ENCODE measurements at places on chromosomes 3 and 15. TPM values are rescaled to one million over a fixed set of nuclear protein-coding genes. Genes with fewer than 3 reads are reported as not detected.
A peak's percentile ranks its signal among the peaks of the same experiment; 100 is the strongest.

Gene FRMD4B
- 39.1 TPM for total RNA-seq

Gene GLDN
- 0.18 TPM for total RNA-seq

Gene NPAP1
- 0.65 TPM for total RNA-seq

Gene IQCF5
- total RNA-seq = not detected

Gene IGF2BP2
- 187 TPM for total RNA-seq

Gene AQP9
- not detected for total RNA-seq

Gene TGM5
- total RNA-seq = not detected

GRCh38 chr3:129413687-129414506 is 14.5 kb downstream of the EFCAB12 start:
- no peaks in the 10 kb centered on the region for H3K27me3 ChIP-seq
- H3K27ac ChIP-seq = no peak overlapping the region
- DNase-seq = no peak
- H3K36me3 ChIP-seq = peaks cover 1% of the 10 kb centered on the region

DNA sequence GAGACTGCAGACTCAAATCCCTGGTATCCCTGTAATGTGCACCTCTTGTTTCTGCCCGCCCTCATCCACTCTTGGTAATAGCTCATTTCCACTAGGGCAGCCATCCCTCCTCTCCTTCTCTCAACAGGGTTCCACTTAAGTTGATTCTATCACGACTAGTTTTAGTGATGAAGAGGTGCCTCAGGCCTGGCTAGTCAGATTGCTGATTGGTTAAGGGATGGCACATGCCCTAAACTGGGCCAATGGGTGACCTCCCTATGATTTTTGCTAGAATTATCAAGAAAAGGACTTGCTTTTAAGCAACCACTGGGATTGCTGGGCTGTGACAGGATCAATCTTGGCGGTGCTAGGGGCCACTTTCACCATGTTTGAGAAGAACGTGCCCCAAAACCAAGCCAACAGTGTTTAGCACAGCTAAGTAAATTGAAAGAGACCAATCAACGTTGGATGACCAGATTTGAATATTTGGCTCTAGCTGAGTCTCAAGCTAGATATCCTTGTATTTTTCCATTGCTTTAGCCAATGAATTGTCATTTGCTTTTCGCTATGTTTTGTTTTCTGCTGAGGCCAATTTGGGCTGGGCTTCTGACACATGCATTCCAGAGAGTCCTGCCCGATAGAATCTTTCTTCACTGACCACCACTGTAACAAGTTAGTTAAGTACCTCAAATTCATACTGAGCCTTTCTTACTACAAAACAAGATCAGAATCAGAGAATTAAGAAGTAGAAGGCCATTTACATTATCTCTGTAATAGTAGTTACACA is 131.0 kb downstream of the PDZRN3 start:
- no peaks in the 10 kb centered on the region for H3K36me3 ChIP-seq
- H3K27ac ChIP-seq = no peak overlapping the region
- no peaks in the 10 kb centered on the region for H3K27me3 ChIP-seq
- no peak overlapping the region for H3K4me3 ChIP-seq
- no peak for DNase-seq

GRCh38 chr3:148173851-148174250 is 523.9 kb upstream of the AGTR1 start:
- no peaks in the 10 kb centered on the region for H3K36me3 ChIP-seq
- H3K27me3 ChIP-seq = peaks cover 2% of the 10 kb centered on the region
- no peak for DNase-seq
- no peak overlapping the region for H3K27ac ChIP-seq
- H3K4me1 ChIP-seq = peaks cover 5% of the 10 kb centered on the region

DNA sequence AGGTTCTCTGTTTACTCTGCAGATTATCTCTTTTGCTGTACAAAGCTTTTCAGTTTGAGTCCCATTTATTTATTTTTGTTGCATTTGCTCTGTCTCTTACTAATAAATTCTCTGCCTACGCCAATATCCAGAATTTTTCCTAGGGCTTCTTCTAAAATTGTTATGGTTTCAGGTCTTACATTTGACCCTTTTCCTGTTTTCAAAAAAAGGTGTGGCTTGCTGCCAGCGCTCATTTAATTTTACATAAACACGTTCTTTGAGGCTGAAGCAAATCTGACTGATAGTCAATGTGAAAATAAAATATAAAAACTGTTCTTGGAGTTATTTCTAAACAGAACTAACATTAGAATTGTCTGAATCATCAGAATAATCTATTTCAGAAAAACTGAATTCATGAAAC is 32.1 kb downstream of the DCBLD2 start:
- H3K27ac ChIP-seq = no peak overlapping the region
- no peak for DNase-seq
- peaks cover 53% of the 10 kb centered on the region for H3K36me3 ChIP-seq
- no peaks in the 10 kb centered on the region for H3K4me1 ChIP-seq
- H3K4me3 ChIP-seq = no peak overlapping the region

GRCh38 chr3:120798346-120798745 is 55.8 kb downstream of the GTF2E1 start:
- H3K4me1 ChIP-seq = peaks cover 3% of the 10 kb centered on the region
- no peaks in the 10 kb centered on the region for H3K36me3 ChIP-seq
- H3K27me3 ChIP-seq = no peaks in the 10 kb centered on the region

GRCh38 chr3:170553788-170554757 is 31.8 kb downstream of the SLC7A14 start:
- DNase-seq = no peak
- no peak overlapping the region for H3K4me3 ChIP-seq
- H3K4me1 ChIP-seq = no peaks in the 10 kb centered on the region

GRCh38 chr15:89749951-89750559 is 994 bp downstream of the MESP1 start:
- H3K27me3 ChIP-seq = peaks cover 28% of the 10 kb centered on the region
- no peak for DNase-seq
- H3K4me3 ChIP-seq = peak overlapping the region; percentile 52
- H3K27ac ChIP-seq = no peak overlapping the region
- H3K4me1 ChIP-seq = no peaks in the 10 kb centered on the region

DNA sequence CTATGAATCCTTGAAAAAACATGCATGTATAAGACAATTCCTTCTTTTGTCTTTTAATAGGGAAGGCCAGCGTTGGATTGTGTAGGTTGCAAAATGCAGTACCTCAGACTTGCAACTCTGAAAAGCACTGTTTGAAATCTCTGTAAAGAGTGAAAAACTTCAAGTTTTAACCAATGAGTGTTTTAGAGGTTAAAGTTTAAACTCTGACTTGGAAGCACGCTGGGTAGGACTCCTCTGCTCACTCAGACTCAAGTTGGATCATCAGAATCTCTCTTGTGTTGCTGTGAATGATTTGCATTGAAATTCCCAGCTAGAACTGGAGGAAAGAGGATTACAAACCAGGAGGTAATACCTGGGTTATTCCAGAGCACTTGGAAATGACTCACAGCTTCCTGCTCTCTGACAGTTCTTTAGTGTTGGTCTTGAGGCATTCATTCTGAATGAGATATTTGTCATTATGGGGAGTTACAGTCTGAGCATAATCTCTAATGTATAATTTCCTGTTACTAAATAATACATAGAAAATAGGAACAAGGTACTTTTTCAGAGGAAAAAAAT is 49.1 kb downstream of the PLS1 start:
- no peaks in the 10 kb centered on the region for H3K4me1 ChIP-seq
- H3K27ac ChIP-seq = no peak overlapping the region
- no peaks in the 10 kb centered on the region for H3K36me3 ChIP-seq
- DNase-seq = no peak
- no peak overlapping the region for H3K4me3 ChIP-seq

GRCh38 chr3:118991775-118992174 is 42.9 kb downstream of the IGSF11 start:
- DNase-seq = no peak
- H3K4me1 ChIP-seq = peaks cover 16% of the 10 kb centered on the region
- no peak overlapping the region for H3K27ac ChIP-seq
- H3K27me3 ChIP-seq = peaks cover 41% of the 10 kb centered on the region
- no peak overlapping the region for H3K4me3 ChIP-seq

DNA sequence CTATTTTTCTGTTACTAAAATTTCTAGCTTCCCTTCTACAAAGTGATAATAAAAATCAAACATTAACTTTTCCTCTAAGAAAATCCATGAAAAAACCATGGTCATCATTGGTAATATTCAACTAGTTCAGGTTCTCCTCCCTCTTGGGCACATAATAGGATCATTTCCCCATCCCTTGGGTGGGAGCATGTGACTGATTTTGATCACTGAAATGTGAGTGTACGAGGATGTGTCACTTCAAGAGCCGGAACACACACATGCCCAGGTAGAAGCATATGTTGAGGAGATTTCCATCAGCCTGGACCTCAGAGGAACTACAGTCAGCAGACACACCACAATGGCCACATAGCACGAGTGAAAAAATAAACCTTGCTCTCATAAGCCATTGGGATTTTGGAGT is 36.1 kb downstream of the AP3S2 start:
- peaks cover 18% of the 10 kb centered on the region for H3K4me1 ChIP-seq
- peak overlapping the region; percentile 74 for H3K27ac ChIP-seq
- H3K27me3 ChIP-seq = no peaks in the 10 kb centered on the region
- H3K4me3 ChIP-seq = no peak overlapping the region
- peaks cover 24% of the 10 kb centered on the region for H3K36me3 ChIP-seq

DNA sequence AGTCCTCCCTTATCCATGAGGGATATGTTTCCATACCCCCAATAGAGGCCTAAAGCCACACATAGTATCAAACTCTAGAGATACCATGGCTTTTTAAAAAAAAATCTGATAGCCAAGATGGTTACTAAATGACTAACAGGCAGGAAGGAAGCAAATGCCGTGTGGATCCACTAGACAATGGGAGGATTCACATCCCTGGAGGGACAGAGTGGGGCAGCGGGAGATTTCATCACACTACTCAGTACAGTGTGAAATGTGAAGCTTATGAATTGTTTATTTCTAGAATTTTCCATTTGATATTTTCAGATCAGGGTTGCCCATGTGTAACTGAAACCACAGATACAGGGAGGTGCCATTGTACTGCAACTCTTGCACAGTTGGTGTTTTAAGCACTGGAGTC is 826.6 kb downstream of the SQOR start:
- H3K36me3 ChIP-seq = no peaks in the 10 kb centered on the region
- no peak overlapping the region for H3K27ac ChIP-seq
- no peak for DNase-seq
- H3K27me3 ChIP-seq = no peaks in the 10 kb centered on the region
- H3K4me3 ChIP-seq = no peak overlapping the region
- H3K4me1 ChIP-seq = no peaks in the 10 kb centered on the region

- H3K4me1 ChIP-seq = peaks cover 13% of the 10 kb centered on the region
- H3K4me3 ChIP-seq = no peak overlapping the region
- no peak overlapping the region for H3K27ac ChIP-seq
- H3K36me3 ChIP-seq = no peaks in the 10 kb centered on the region
- H3K27me3 ChIP-seq = peaks cover 16% of the 10 kb centered on the region
These were observed 8.7 kb upstream of the ETV5 start for GRCh38 chr3:186117521-186118134.

DNA sequence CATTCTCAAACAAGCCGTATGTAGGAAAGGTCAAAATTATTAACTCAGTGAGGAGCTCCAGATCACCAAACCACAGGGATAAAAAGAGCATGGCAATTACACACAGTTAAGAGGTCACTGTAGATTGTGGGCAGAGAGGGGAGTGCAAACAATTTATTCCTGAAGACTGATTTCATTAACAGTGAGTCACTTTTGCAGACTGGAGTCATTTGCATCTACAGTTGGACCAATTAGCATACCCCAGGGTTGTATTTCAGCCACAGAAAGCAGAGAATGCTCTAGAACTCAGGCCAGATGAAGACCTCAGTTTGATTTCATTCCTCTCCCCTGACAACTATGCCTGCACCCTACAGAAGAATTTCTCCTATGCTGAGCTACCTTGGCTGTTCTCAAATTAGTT is 40.1 kb downstream of the SETMAR start:
- no peak for DNase-seq
- H3K36me3 ChIP-seq = peaks cover 3% of the 10 kb centered on the region
- no peaks in the 10 kb centered on the region for H3K27me3 ChIP-seq
- no peak overlapping the region for H3K27ac ChIP-seq
- no peak overlapping the region for H3K4me3 ChIP-seq

GRCh38 chr3:45507820-45508317 is 86.7 kb upstream of the LIMD1 start:
- no peaks in the 10 kb centered on the region for H3K27me3 ChIP-seq
- H3K4me3 ChIP-seq = no peak overlapping the region
- H3K27ac ChIP-seq = no peak overlapping the region
- no peaks in the 10 kb centered on the region for H3K4me1 ChIP-seq
- DNase-seq = no peak

GRCh38 chr3:156416846-156417558 is 137.9 kb downstream of the SSR3 start:
- H3K4me3 ChIP-seq = no peak overlapping the region
- DNase-seq = no peak
- peaks cover 7% of the 10 kb centered on the region for H3K27me3 ChIP-seq
- H3K36me3 ChIP-seq = no peaks in the 10 kb centered on the region
- H3K4me1 ChIP-seq = no peaks in the 10 kb centered on the region

DNA sequence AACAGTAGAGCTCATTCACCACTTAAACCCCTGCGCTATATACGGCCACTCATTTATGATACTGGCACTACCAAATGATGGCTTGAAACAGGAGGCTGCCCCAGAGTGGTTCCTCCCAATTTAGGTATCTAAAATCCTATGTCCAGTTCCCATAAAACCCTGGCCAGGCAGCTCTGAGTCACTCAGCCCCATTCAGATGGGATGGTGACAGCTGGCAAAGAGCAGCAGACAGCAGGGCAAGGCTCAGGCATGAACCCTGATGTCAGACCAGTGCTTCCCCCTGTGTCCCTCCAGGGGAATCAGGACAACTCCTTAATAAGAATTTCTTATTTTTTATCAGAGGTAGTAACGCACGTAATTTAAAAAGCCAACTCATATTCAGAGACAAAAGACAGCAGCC is 77.2 kb upstream of the RNU6-1 start:
- H3K36me3 ChIP-seq = no peaks in the 10 kb centered on the region
- H3K27ac ChIP-seq = peak overlapping the region; percentile 42
- H3K4me1 ChIP-seq = peaks cover 56% of the 10 kb centered on the region
- H3K27me3 ChIP-seq = no peaks in the 10 kb centered on the region
- no peak for DNase-seq
- no peak overlapping the region for H3K4me3 ChIP-seq

GRCh38 chr3:102200126-102200525 is 234.7 kb upstream of the ZPLD1 start:
- H3K27ac ChIP-seq = no peak overlapping the region
- no peak for DNase-seq
- no peak overlapping the region for H3K4me3 ChIP-seq
- H3K4me1 ChIP-seq = no peaks in the 10 kb centered on the region
- H3K36me3 ChIP-seq = no peaks in the 10 kb centered on the region

GRCh38 chr3:64224826-64225610 is at the start of gene PRICKLE2:
TSS of gene PRICKLE2 (minus strand) at chr3:64225466. CDS start at chr3:64198927, 26,539 bp downstream.
- peak within 1 kb of the TSS; percentile 91 for H3K27ac ChIP-seq
- peak; percentile 38 for DNase-seq
- H3K4me3 ChIP-seq = peak within 1 kb of the TSS; percentile 55
- H3K27me3 ChIP-seq = no peaks in the 10 kb centered on the region

DNA sequence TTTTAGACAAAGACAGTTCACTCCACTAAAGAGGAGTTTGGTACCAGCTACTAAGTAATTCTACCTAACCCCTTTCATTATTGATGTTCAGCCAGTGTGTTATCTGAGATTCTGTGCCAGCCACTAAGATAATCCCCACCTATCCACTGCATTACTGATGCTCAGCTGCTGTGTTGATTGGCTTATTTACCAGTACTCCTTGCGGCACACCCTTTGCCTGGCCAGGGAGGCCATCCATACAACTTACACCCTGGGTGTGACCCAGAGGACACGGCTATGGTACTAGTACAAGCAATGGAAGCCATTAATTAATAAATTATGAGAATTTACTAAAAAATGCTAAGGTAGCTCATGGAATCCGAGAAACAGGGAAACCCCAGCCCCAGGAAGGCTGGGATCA is 290.7 kb upstream of the CTNNB1 start:
- H3K4me3 ChIP-seq = peak overlapping the region; percentile 83
- no peaks in the 10 kb centered on the region for H3K36me3 ChIP-seq
- H3K27ac ChIP-seq = no peak overlapping the region
- H3K27me3 ChIP-seq = no peaks in the 10 kb centered on the region
- no peak for DNase-seq
